Stimulated activated CD4-positive, alpha-beta T cell treated with anti-CD3 and anti-CD28 coated beads, Interleukin-1b, Interleukin-23, amount 100 ng/mL, for 24 hours (primary cell): ENCODE measurements at places on chromosomes 1 and 21.

GRCh38 chr1:178752891-178753290 is 27.8 kb downstream of the RALGPS2 start:
- DNase-seq = no peak

- DNase-seq = no peak
Measured at GRCh38 chr1:22184892-22185612, 42.2 kb upstream of the WNT4 start.

GRCh38 chr21:46153247-46154154 is 1.9 kb downstream of the FTCD start:
- DNase-seq = peak; percentile 30

GRCh38 chr1:110084227-110085078 is 14.0 kb upstream of the ALX3 start:
- no peak for DNase-seq

GRCh38 chr1:151164732-151165280 is 896 bp downstream of the LYSMD1 start:
- DNase-seq = no peak

DNA sequence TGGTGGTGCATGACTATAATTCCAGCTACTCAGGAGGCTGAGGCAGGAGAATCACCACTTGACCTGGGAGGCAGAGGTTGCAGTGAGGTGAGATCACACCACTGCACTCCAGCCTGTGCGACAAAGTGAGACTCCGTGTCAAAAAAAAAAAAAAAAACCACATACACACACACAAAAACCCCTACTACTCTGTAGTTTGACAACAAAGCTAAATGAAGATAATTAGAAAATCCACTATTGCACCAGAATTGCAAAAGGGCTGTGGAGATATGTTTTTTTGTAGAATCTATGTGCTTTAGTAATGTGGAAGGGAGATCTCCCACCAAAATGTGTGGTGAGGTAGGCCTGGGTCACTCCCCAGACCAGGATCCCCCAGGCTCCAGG is 32.2 kb upstream of the KHDRBS1 start:
- no peak for DNase-seq

GRCh38 chr1:226223786-226224244 is 351 bp downstream of the MIXL1 start:
- DNase-seq = no peak

DNA sequence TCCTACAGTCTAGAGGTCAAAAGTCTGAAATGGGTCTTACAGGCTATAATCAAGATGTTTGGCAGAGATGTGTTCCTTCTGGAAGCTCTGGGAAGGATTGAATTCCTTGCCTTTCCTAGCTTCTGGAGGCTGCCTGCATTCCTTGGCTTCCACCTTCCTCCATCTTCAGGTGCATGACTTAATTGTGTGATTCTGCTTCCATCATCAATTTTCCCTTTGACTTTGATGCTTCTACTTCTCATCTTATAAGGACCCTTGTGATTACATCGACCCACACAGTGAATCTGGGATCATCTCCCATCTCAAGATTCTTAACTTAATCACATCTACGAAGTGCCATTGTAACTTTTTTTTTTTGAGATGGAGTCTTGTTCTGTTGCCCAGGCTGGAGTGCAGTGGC is 111.4 kb downstream of the UCK2 start:
- no peak for DNase-seq

DNA sequence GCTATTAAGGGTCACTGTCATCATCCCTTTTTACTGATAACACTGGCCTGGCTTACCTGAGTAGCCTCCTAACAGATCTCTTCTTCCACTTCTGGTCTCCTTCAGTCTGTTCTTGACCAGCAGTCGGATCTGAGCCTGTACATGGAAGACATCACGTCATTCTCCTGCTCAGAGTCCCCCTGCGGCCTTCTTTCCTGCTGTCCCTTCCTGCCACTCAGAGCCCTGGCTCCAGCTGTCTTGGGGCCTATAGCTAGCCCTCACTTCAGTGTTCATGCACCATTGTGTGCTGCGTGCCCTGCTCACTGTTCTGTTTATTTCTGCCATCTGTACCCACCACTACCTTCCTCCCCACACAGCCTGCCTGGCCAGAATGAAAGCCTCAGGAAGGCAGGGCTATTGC is 8.4 kb downstream of the ADARB1 start:
- DNase-seq = no peak

- DNase-seq = no peak
Measured at GRCh38 chr1:89927478-89927877, 67.4 kb upstream of the ZNF326 start.

DNA sequence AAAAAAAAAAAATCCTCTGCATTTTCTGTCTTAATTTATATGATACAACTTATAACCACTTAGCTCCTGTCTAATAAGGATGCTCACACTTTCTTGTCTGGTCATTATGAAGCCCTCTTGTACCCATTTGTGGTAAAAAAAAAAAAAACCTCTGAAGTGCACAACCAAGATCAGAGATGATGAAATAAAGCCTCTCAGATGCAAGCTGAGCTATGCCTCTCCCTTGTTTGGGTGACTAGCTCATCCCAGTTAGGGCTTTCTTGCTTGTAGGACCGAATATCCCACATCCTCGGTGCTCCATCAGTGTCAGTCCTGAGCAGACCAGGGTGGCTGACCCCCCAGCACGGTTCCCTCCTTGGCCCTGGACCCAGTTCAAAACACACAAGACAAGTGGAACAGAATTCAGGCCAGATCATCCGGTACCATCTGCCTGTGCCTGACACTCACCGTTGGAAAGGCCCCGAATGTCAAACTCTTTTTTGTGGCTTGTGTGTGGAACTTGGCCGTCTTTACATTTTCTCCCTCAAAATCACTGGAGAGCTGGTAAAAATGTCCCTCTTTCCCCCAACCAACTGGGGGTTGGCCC is 6.3 kb upstream of the SELENON start:
- DNase-seq = no peak

- DNase-seq = peak; percentile 24
Measured at GRCh38 chr1:211352985-211353515, 26.4 kb downstream of the TRAF5 start.

DNA sequence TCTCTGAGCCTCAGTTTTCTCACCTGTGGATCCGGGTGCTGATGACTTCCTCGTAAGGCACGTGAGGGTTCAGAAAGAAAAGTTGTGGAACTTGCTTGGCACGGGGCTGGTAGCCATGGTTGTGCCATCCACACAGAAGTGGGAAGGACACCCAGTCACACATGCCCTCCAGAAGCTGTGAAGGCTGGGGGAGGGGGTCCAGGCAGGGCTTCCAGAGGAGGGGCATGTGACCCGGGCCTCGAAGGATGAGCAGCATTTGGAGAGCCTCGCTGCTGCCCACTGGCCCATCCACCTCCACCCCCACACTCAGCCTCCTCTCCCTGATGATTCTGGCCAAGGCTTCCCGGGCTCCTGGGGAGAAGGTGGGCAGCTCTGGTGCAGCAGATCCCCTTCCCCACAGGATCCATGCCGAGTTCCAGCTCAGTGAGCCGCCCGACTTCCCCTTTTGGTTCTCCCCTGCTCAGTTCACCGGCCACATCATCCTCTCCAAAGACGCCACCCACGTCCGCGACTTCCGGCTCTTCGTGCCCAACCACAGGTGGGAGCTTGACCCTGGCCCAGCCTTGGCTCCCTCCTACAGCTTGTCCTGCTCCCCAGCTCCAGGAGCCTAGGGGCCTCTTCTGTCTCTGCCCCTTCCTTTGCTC is 9.4 kb downstream of the SELENON start:
- DNase-seq = no peak

GRCh38 chr21:44444286-44444931 is 10.9 kb upstream of the LRRC3 start:
- DNase-seq = no peak

DNA sequence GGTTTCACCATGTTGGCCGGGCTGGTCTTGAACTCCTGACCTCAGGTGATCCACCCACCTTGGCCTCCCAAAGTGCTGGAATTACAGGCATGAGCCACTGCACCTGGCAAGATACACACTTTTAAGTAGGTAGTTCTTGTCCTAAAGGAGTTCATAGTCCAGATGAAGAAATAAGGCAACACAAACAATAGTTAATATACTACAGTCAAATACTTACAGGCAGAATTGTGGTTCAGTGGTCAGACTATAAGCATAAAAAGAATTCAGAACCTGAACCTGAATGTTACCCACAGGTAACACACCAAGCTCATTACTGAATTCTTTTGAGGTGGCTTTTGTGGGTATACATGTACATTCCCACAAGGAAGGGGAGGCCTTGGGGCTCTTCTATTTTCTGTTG is 1.8 kb downstream of the SDHB start:
- no peak for DNase-seq

DNA sequence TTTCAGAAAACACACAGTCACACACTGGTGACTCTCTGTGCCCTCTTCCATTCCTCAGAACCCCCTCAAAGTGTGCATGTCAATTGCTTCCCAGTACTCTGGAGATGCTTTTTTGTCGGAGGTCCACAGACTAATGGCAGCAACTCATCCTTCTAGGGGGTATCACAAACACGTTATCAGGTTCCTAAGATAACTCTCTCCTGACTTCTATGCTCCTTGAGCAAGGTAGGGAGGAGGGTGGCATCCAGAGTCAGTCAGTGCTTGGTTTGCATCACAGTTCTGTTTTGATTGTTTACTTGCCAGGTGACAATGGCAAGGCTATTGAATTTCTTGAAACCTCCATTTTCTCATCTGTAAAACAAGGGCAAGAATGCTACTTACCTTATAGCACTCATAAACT is 39.4 kb upstream of the DYNLT5 start:
- no peak for DNase-seq

- no peak for DNase-seq
Measured at GRCh38 chr1:41464885-41465284, 19.6 kb downstream of the EDN2 start.

- no peak for DNase-seq
Measured at GRCh38 chr1:112877750-112878149, 78.2 kb downstream of the SLC16A1 start.

DNA sequence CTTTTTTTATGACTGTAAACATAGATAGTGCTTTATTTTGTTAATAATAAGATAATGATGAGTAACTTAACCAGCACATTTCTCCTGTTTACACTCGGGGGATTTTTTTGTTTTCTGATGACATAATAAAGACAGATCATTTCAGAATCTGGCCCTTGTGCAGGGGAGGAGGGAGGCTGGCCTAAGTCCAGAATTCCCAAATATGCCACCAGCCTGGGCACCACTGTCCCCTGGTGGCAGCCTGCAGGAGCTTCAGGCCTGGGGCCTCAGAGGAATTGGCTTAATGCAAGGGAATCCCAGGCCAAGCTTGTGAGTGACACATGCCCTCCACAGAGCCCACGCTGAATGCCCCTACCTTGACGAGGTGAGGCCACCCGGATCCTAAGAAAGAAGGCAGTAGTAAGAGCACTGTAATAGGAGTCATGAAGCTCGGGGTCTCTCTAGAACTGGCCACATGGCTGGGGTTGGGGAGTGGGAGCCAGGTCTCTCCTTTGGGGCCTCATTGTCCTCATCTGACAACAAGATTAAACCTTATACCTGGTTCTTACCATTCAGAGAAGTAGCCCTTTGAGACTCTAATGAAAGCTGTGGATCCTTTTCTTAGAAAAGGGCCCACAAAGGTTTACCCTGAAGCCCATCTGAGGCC is 24.1 kb downstream of the ETNK2 start:
- no peak for DNase-seq

- no peak for DNase-seq
Measured at GRCh38 chr1:93471911-93472310, 24.0 kb downstream of the FNBP1L start.

- DNase-seq = no peak
Measured at GRCh38 chr1:241730031-241730430, 78.0 kb downstream of the WDR64 start.

GRCh38 chr1:214550013-214550856 is 1.2 kb downstream of the PTPN14 start:
- no peak for DNase-seq

GRCh38 chr1:227793079-227793947 is 22.2 kb upstream of the PRSS38 start:
- DNase-seq = no peak

- no peak for DNase-seq
Measured at GRCh38 chr1:41366455-41367287, 5.4 kb downstream of the FOXO6 start.

DNA sequence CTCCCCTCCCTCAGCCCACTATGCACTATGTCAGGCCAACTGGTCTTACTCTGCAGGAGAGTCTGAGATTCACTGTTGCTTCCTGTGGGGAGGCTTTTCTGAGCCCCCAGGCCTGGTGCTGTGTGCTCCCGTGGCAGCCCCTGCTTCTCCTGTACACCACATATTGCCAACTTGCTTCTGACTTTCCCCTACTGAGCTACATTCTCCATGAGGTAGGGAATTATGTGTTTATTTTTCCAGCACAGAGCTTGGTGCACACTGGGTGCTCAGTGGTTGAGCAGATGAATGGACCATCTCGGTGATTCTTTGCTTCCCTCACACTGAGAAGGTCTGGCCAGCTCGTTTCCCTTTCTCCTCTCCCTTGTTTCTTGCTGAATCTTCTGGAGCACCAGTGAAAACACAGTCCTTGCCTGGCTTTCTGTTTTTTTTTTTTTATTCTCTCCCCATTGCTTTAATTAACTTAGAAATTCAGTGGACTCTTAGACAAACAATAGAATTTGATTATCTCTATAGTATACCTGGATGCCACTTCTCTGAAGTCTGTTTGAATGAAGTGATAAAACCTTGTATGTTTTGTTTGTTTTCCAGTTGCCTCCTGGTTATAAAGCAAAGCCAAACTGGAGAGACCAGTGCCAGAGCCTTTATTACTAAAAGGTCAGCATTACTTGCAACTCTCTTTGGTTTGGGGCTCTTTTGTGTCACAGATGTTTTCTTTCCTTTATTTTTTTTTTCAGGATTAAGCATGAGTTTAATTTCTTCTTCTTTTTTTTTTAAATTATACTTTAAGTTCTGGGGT is 50.3 kb upstream of the CNIH3 start:
- no peak for DNase-seq

GRCh38 chr1:17669305-17669704 is 85.8 kb upstream of the ACTL8 start:
- DNase-seq = no peak

DNA sequence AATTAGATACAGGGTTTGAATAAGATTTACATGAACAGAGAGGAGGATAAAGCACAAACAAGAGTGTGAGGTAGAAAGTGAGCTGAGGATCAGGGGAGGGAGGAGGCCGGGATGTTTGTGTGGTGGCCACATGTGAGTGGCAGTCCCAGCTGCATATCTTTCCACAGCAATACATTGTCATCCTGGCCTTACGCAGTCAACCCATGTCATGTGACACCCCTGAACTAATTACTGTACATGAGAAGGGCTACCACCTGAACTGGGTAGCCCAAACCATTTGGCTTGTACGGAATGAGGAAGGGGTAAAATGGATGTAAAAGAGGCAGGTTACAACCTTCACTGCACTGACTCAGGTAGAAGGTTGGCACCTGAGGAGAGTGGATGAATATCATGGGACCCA is 4.2 kb downstream of the SLAMF7 start:
- DNase-seq = no peak

GRCh38 chr1:88029142-88029541 is 654.9 kb upstream of the PKN2 start:
- no peak for DNase-seq
